Muscle of arm (tissue), 14 donors: ENCODE measurements at places on chromosomes 5 and 9.
A peak's percentile ranks its signal among the peaks of the same experiment; 100 is the strongest.

- DNase-seq, result no peak
Measured at GRCh38 chr5:6703806-6704205, 9.4 kb upstream of the TENT4A start.

DNA sequence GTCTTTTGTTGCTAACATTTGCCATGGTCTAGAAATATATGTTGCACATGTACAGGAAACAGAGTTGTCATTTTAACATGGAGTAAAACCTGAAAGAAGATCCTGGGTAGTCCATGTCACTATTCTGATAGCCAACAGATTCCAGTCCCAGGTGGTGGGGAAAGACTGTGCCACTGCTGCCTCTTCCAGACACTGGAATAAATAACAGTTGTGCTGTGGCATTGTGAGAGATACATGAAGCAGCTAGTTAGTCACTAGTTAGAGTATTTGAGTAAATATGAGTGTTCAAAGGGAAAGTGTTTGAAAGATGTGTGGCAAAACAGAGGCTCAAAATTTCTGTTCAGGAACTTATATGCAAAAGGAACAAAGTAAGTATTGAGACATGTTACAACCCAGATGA, 1408.3 kb downstream of the EFNA5 start:
- no peak for DNase-seq

GRCh38 chr5:5380298-5380697, 42.2 kb upstream of the ICE1 start:
- DNase-seq, result no peak

- no peak for DNase-seq
Measured at GRCh38 chr5:42302186-42302585, 121.1 kb upstream of the GHR start.

- DNase-seq, result no peak
Measured at GRCh38 chr9:4617752-4618151, 44.3 kb upstream of the PLPP6 start.

DNA sequence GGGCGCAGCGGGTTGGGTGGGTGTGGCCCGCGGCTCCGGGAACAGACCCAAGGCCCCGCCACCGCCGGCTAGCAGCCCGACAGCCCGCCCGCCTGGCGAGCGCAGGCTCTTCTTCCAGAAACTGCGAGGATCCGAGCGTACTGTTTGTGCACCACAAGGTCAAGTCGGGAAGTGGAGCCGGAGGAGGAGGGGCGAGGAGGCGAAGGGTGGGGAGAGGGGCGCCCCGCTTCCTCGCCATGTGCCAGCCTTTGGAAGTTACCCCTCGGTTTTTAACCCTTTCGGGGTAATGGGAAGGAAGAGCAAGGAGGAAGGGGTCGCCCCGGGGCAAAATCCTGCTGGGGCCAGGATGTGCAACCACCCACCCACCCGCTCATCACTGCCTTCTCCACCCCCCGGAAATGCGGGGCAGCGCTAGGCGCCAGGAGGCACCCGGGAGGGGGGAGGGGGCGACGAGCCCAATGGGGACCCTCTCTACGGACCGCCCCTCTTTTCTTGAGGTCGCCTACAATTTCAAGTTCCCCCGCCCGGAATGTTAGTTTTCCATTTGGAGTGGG, 1.1 kb upstream of the JADE2 start:
- peak; percentile 42 for DNase-seq

DNA sequence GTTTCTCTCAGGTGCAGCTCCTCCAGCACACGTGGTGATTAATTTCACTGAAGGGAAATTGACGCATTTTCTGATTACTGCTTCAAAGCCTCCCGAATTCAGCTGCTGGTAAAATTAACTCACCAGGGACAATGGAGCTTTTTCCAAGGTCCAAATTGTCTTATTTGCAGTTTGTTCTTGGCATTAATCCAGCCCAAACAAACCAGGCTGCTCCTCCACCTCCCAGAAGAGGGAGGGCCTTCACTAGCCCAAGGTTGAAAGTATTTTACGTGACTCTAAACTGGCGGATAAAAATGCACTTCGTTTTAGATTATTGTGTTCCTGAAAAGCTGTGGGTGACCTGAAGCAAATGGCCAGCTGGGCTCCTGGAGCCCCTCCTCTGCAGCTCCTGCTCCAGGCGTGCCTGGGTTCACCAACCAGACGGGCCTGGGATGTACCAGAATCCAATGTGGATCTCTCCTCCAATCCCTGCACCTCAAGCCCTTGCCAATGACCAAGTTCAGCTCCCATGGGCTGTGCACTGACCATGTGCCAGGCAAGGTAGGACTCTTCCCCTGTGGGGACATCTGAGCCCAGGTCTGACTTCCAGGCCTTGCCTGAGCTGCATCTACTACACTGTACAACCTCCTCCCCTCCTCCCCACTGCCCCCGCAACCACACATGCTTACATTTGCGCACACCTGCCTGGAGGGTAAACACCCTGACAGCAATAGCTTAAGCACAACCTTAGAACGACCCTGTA, 193.4 kb downstream of the CDK5RAP2 start:
- no peak for DNase-seq

- no peak for DNase-seq
Measured at GRCh38 chr5:109929376-109929775, 239.6 kb downstream of the MAN2A1 start.

DNA sequence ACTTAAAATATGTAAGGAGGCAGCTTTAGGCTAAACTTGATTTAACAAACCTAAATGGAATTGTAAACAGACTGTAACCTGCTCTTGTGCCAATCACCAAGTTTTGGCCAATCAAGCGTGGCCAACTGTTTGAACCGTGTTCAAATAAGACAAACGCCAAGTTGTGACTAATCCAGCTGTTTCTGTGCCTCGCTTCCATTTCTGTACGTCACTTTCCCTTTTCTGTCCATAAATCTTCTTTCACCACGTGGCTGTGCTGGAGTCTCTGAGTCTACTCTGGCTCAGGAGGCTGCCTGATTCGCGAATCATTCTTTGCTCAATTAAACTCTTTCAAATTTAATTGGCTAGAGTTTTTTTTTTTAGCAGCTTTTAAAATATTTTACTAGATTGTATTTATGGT, 71.3 kb downstream of the LIX1 start:
- peak; percentile 55 for DNase-seq

- DNase-seq, result no peak
Measured at GRCh38 chr9:83138422-83139135, 75.6 kb upstream of the RASEF start.

DNA sequence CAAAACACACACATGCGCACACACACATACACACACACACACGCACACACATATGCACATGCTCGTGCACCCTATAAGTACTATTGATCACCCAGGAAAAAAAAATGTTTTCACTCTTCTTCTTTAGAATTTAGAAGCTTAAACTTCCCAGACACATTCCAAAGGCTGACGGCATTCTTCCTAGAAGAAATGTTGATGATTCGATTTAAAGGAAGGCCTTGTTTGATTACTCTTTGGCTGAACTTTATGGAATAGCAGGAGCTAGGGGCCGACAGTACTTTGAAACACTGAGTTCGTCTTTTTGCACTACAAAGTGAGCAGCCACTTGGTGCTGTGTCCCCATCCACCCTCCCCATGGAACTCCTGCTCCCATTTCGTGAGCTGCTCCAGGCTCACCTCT, 113.2 kb downstream of the EGFLAM start:
- no peak for DNase-seq

- peak; percentile 65 for DNase-seq
Measured at GRCh38 chr5:8057769-8058168, 188.8 kb downstream of the MTRR start.

DNA sequence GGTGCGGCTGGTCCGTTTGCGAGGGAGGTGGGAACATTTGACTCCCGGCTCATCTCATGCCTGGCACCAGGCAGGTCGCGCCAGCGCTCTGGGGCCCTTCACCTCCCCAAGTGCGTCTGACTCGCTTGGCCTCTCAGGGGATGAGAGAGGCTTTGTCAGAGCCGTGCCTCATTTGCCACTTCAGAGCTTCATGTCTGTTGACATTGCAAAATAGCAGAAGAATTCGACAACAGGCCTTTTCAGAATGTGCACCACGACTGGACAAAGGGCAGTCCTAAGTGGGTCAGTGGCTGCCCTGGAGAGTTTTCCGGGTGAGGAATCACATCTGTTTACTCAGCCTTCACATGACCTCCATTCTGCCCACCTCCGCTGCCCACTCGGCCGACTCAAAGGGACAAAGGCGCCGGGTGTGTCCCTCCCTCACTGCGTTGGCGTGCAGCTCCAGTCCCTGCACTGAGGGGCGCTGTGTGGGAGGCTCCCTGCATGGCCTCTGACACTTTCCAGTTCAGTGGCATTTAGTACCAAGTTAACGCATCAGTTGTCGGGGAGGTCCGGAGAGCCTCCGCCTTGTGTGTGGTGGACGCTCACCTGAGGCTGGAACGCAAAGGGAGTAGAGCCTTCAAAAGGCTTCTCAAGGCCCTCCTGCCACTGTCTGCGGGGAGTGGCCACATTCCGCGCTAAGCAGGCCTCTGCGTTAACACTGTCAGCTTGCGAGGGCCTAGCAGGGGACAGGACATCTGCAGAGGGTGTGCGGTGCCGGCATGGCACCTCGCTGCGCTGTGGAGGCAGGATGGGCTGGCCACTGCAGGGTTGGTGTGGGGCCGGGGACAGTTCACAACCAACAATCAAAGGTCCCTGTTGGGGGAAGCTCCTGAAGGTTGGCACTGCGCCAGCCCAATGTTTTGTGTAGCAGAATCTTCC, 171.5 kb downstream of the NXNL2 start:
- no peak for DNase-seq

DNA sequence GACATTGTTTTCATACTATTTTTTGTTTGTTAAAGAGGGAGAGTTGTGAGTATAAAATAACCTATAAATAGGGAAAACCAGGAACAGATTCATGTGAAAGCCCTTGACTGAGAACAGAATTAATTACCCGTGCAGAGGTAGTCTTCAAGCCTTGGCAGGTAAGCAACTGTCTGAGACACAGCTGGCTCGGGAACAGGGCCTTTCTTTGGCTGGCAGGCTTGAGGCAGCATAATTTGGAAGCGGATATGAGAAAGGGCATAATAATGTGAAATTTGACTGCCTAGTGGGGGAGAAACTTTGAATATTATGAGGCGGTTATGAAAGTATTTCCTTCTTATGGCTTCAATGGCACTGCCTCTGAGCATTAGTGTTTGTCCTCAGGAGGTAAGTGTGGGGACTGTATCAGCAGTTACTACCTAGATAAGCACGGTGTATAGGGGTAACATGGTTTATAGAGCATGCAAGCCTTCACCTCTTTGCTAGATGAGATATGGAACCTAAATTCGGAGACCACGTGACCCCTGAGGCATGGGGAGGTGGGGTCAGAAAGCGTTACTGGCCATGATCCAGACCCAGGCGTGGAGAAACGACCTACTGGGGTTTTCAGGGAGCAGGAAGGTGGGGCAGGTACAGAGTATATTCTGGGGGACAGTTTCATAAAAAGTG, 210.2 kb upstream of the GAS1 start:
- DNase-seq, result no peak

- no peak for DNase-seq
Measured at GRCh38 chr9:29556317-29556716, 1983.0 kb upstream of the C9orf72 start.

DNA sequence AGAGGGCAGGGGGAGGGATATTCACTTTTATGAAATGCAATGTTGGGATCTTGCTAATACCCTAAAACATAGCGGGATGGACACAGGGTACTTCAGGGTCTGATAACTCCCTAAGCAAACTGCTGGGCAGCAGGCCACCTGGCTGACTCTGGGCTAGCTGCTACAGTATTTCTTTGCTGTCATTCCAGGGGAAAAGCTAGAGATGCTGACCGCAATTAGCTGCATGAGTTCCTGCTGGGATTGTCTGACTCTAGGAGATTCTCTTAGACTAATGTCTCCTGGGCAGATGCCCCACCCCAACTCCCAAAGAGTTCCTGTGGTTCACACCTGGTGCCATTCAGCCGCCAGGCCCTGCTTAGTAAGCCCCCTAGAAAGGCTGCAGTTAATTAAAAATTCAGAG, 69.9 kb downstream of the PSAT1 start:
- DNase-seq, result no peak

- DNase-seq, result no peak
Measured at GRCh38 chr5:16558984-16559629, 57.7 kb downstream of the RETREG1 start.

DNA sequence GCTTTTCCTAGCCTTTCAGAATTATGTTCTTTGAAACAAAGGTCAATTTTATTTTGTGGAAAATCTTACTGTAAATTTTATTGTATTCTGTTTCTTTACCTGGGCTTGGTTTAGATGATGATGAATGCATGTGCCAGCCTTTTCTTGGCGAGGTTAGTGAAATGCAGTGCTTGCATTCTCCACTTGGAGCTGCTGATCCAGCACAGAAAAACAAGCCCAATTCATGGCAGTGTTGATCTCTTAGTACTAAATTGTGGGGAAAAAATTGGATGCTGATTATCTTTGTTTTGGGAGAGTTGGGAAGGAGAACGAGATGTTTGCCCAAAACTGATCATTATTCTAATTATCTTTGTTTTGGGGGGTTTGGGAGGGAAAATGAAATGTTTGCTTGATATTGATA, 3.7 kb downstream of the HABP4 start:
- no peak for DNase-seq

DNA sequence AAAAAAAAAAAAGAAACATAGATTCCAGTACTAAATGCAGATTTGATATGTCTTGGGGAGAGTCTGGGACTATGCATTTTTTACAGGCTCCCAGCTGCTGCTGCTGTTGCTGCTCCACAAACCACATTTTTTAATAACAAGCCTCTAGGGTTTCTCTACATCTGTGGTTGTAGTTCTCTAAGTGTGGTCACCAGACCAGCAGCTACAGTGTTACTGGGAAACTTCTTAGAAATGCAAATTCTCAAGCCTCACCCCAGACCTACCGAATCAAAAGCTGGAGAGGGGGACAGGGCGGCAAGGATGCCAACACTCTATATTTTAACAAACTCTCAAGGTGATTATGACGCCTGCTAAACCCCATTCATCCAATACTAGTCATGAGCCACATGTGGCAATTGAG, 293.4 kb upstream of the PTGER4 start:
- DNase-seq, result no peak

DNA sequence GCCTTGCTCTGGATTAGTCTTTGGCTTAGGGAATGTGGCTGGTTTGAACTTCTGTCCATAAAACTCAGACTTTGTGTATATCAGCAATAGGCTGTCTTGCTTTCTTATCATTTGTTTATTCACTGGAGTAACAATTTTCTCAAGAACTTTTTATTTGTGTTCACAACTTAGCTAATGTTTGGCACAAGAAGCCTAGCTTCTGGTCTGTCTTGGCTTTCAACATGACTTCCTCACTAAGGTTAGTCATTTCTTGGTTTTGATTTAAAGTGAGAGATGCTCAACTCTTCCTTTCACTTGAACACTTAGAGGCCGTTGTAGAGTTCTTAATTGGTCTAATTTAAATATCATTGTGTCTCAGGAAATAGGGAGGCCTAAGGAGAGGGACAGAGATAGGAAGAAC, 4.9 kb downstream of the FBXO38 start:
- DNase-seq, result no peak
